ENCODE measurements at places on chromosomes 4 and X.

DNA sequence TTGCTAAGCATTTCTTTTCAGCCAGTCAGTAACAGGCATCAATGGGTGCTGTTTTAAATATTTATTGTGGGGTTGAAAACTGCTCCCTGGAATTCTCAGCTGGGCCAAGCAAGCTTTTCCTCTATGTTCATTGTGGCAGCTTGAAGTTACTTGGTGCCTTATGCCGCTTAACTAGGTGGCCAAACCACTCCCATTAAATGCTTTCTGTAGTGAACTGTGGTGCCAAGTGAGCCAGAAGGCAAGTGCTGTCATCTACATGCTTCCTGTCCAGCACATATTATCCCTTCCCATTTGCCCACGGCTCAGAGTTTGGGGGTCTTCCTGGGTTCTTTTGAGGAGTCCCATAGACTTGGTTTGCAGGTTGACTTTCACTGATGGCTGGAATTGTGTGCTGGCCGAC, 64.8 kb downstream of the TAB3 start:
- DNase-seq: no peak

DNA sequence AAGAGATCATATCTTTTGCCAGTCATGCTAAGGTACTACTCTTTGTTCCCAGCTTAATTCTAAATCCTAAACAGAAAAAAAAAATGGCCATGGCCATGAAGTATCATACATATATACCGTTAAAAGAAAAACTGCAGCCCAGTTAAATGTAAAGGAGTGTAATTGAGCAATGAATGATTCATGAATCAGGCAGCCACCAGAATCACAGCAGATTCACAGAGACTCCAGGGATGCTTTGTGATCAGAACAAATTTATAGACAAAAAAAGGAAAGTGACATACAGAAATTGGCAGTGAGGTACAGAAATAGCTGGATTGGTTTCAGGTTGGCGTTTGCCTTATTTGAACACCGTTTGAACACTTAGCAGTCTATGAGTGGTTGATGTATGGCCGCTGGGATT, 42.1 kb upstream of the PDGFC start:
- DNase-seq: no peak

DNA sequence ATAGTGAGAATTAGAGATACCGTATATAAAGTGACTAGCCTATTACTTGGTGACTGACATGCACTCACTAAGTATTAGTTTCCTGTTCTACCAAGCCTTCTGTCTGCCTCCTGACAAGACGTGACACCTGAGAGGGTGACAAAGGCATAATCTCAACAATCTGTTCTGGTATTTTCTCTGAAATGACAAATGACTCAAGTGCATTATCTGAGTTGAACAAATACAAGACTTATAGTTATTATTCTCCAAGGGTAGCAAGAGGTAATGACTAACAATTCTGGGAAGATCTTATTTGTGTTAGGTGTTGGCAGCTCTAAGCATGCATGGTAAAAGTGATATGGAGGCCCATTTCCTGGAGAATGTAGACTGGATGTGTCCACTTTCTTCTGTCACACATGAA, 60.6 kb downstream of the SYTL5 start:
- no peak for DNase-seq

GRCh38 chrX:53471346-53471745, 37.2 kb upstream of the HSD17B10 start:
- DNase-seq: no peak

GRCh38 chrX:117407449-117408150, 709.0 kb downstream of the KLHL13 start:
- DNase-seq: no peak

DNA sequence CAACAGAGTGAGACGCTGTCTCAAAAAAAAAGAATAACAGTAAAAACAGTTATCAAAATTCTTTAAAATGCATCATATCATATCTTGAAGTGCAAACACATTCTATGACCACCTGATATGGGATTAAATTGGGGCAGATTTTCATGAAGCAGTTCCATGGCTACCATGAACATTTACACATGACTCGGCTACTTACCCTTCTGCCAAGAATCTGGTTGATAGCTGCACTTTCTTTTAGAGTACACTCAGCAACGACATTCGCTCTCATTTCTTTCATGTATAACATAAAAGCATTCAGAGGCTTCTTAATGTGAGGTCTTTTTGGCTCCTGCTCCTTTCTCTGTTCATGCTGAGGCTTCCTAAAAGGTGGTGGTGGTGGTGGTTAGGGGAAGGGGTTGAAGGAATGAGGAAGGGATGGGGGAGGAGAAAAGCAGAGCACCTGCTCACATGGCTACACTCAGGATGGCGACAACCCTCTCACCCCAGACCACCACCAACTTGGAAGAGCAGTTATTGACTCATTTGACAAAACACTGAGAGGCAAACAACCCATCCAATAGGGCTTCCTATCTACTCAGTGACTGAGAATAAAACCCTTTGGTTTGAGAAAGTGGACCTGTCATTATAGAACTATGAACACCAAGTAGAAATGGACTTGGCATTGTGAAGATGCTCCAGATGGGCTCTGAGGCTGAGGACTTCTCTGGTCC, 88.5 kb downstream of the HADH start:
- no peak for DNase-seq

DNA sequence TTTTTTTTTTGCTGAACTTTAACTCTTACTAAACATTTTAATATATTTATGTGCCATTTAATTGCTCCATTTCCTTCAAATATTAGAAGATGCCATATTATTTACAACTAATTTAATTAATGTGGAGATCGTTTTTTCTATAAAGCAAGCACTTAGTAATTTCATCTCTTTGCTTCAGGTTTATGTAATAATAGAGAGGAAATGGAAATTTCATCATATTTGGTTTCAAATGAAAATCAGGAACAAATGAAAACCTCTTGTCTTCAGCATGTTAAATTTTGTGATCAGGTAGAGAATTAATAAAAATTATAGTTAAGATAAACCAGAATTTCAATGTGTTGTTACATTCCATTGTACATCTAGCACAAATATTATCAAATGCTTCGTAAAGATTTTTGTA, 120.1 kb downstream of the SYNPO2 start:
- DNase-seq: no peak

DNA sequence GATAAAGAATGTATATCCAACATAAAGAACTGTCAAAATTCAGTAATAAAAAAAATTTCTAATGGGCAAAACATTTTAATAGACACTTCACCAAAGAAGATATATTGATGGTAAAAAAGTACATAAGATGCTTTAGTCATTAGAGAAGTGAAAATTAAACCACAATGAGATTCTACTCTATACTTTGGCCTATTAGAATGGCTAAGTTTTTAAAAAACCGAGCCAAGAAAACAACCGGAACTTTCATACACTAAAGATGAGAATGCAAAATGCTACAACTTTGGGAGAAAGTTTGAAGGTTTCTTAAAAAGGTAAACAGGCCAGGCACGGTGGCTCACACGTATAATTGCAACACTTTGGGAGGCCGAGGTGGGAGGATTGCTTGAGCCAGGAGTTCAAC, 20.8 kb downstream of the CNOT6L start:
- DNase-seq: no peak

- DNase-seq: no peak
Observed at GRCh38 chrX:54430519-54430918, 9.7 kb upstream of the TSR2 start.

- no peak for DNase-seq
Observed at GRCh38 chrX:46477435-46477834, 67.8 kb downstream of the ZNF674 start.

- DNase-seq: no peak
Observed at GRCh38 chrX:122464341-122464740, 719.7 kb upstream of the GRIA3 start.

DNA sequence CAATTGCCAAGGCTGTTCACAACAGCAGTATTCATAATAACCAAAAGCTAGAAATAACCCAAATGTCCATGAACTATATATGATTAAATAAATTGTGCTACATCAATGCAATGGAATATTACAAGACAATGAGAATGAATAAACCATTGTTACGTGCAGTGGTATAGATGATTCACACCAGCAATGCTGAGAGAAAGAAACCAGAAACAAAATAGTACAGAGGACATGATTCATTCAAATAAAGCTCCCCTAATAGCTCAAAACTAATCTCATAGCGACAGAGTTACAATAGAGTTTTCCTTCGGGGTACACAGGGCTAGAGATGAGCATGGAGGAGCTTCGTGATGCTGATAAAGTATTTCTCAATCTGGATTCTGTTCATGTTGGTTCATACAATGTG, 148.1 kb upstream of the SPANXN1 start:
- no peak for DNase-seq

- DNase-seq: no peak
Observed at GRCh38 chr4:182400081-182400480, 156.9 kb downstream of the TENM3 start.

DNA sequence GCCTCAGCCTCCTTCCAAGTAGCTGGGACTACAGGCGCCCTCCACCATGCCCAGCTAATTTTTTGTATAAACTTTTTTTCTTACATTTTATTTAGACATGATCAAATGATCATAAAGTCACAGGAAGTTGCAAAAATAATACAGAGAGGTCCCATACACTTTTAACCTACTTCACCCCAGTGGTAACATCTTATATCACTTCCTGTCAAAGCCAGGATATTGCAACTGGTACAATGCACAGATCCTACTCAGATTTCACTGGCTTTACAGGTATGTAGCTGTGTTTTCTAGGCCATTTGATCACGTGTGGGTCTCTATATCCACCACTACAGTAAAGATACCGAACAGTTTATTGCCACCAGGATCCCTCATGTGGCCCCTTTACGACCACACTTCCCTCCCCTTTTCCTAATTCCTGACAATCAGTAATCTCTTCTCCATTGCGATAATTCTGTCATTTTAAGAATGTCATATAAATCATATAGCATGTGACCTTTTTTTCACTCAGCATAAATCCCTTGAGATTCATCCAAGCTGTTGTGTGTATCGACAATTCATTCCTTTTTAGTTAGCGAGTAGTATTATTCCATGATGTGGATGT, 18.0 kb downstream of the RPS6KA3 start:
- DNase-seq: no peak

DNA sequence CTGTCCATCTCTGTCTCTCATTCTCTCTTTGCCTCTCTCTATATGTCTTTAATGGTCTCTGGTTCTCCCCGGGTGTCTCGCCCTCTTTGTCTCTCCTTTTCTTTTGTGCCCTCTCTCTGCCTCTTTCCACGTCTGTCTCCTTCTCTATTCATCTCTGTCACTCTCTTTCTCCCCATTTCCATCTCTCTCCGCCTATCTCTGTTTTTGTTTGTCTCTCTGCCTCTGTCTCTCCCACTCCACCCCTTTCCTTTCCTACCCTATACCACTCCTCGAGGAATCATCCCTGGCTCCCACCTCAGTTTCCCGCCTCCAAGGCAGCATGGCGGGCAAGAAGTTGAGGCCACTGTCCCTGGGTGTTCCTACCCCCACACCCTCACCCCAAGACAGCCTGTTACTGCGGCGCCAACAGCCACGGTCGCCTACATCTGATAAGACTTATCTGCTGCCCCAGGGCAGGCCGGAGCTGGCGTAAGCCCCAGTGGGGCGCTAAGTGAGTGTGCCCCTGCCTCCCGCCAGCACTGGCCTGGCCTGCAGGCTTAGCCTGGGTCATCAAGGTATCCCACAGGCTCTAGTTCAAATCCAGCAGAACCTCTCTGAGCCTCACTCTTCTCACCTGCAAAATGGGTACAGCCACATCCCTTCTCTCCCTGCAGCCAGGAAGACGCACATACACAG, 713 bp upstream of the GATA1 start:
- no peak for DNase-seq

DNA sequence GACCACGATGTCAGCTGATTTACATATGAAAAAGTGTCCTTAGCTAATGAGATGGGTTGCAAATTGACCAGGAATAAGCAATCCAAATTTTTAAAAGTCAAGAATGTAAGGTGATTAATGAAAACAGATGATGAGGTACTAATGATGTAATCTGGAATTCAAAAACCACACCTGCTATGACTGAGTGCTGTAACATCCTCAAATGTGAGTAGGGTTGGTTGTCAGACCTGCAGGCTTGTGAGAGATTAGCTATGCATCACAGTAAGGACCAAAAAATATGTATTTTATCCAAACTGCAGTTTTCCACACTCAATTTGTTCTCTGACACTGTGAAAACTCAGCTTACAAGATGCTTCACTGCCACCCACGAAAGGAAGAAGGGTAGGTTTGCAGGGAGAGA, 242.5 kb downstream of the OPHN1 start:
- DNase-seq: no peak

GRCh38 chr4:9811806-9812205, 30.4 kb downstream of the DRD5 start:
- no peak for DNase-seq

- DNase-seq: no peak
Observed at GRCh38 chrX:133335027-133335426, 80.3 kb downstream of the GPC4 start.

DNA sequence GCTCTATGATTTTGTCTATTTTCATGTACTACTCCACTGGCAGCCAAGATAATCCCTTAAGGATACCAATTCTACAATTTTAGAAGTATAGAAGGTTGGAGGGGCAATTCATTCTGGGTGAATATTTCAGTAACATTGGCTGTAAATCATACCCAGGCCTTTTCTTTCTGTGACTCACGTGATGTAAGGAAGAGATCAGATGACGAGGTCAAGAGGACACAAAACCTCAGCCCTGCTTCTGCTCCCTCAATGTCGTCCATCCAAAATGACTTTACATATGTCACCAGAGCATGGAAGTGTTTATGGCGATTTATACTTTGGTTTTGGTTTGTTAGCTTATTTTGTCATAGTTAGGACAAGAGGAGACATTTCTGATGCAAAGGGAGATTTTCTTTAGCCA, 70.7 kb upstream of the SLC4A4 start:
- DNase-seq: no peak

GRCh38 chr4:114601304-114602052, 2.9 kb downstream of the UGT8 start:
- no peak for DNase-seq

GRCh38 chr4:7268941-7269340, 76.6 kb downstream of the SORCS2 start:
- DNase-seq: no peak

DNA sequence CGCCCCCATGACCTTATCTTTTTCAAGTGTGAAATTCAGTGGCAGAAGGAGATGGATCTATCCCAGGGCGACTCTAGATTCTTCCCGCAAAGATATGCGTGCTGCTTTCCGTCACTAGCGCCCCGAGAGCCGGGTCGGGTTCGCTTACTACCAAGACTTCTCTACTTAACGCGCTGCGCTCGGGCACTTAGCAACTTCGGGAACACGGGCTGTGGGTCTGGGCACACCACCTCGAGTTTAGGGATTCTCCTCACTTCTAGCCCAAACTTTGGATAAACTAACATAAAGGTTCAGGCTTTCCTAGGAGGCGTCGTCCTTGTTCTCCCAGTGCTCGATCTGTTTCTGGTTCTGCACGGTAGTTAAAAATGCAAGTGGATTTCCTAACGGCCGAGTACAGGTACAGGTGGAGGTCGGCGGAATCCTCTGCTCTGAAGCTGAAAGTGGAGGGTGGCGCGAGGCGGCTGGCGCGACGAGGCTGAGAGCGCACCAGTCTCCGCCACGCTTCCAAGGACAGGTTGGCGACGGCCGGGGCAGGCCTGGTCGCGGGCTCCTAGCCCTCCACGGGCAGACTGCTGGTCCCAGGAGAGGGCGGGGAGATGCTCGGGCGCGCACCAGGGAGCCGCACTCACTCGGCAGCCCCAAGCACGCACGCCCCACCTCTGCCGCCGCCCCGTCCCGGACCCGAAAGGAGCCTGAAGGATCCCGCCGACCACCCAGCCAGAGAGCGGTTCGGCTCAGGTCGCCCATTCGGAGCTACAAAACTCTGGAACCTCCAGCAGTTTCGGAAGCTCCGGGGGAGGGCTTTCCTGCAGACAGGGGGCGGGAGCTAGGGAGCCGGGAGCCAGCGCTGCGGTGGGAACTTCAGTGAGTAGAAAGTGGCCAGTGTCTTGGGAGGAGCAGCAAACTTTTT, 100.8 kb upstream of the TENM3 start:
- DNase-seq: no peak

- no peak for DNase-seq
Observed at GRCh38 chrX:22159071-22159470, 113.6 kb upstream of the CBLL2 start.
